ENCODE measurements at places on chromosomes 7 and 10.
A peak's percentile ranks its signal among the peaks of the same experiment; 100 is the strongest.

GRCh38 chr10:111204838-111205237 lies 128.0 kb downstream of the ADRA2A start:
- no peak for DNase-seq

GRCh38 chr10:5987747-5988146 lies 10.4 kb upstream of the IL15RA start:
- DNase-seq = peak; percentile 97

GRCh38 chr10:80894311-80894791 lies 356.6 kb downstream of the SH2D4B start:
- no peak for DNase-seq

DNA sequence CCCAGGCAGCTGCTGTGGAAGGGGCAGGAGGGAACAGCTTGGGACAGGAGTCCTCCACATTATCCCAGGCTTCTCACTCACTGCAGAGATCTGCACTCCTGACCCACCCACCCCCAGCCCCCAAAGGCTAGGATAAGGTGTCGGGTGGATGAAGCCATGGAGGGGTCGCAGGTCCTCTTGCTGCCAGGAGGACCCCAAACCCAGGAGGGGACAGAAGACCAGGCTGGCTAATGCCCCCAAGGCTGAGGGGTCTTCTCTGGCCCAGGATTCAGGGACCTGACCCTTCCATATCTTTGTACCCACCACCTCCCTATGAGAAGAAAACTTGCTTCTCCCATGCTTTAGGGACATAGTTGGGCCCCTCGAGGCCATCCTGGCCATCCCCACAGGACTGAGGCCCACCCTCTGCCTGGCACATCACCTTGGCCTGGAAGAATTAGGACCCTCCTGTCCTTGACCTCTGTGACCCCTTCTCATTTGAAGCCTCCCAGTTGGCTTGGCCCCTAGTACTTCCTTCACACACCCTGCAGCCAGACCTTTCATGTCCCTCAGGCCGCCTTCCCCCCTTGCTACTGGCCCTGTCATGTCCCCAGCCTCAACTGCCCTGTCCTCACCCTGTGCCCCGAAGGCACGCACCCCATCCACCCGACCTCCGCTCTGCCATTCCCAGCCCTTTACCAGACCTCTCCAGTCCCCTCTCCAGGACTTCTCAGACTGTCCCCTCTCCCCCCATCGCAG lies 21.6 kb downstream of the KCNH2 start:
- no peak for DNase-seq

DNA sequence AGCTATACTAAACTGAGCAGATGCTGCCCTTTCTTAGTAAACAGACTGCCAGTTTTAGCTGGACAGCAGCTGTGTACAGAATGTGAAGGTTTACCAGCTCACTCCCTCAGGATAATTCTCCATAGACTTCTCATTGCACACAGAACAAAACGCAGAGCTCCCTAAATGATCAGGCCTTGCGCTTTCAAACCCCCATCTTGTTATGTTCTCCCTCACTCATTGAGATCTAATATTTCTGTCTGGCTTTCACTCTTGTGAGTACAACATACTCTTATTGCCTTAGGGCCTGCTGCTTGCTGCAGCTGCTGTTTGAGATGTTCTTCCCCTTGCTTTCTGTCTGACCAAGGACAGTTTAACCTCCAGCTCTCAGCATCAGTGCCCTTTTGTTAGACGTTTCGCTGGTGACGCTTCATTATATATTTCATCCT lies 17.3 kb downstream of the VWDE start:
- DNase-seq = no peak

- no peak for DNase-seq
These were observed 63.5 kb upstream of the LAMB1 start for GRCh38 chr7:108066486-108066885.

GRCh38 chr10:31586723-31587638 lies 268.0 kb downstream of the ZEB1 start:
- DNase-seq = no peak

DNA sequence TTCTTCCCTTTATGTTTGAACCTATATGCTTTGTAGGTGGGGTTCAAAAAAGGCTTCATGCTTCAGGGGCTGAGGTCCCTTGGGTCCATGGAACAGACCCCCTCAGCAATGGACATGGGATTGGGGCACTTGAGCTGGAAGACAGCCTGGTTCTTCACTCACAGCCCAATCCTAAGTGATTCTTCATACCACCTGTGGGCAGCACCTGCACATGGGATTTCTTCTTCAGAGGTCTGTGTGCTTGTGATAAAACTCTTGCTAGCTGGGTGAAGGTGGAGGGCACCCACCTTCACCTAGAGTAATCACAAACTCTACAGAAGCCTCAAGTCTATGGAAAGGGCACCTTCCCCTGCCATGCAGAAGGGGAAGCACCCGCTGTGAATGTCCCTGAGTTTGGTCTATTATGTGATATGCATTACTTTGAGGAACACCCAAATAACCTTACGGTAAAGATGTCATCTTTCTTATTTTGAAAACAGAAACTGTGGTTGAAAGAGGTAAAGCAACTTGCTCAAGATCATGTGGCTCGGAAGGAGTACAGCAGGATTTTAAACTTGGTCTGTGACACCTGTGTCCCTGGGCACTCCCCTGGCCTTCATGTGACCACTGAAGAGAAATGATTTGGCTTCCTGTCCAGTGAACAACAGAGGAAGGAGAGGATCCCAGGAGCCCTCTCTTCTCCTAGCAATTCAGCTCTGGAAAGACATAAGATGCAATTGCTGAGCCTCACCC lies 469.5 kb upstream of the ZMIZ1 start:
- no peak for DNase-seq

- DNase-seq = no peak
These were observed 22.7 kb downstream of the ZMIZ2 start for GRCh38 chr7:44771358-44771757.

DNA sequence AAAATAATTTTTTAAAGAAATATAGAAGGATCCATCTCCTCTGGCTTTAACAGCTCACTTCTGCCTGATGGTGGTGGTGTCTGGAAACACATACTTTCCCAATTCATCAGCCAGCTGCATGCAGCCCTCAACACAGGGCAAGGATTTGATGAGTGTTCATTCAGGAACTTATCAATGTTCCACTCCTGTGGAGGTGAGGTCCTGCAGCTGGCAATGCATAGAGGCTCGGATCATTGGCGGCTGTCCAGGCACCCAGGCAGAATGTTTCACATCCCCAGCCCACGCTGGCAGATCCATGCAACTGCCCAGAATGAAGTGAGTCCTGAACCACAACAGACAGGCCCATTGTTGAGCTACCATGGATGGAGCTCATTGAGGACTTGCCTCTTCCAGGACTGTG lies 55.2 kb upstream of the KCNMA1 start:
- no peak for DNase-seq

DNA sequence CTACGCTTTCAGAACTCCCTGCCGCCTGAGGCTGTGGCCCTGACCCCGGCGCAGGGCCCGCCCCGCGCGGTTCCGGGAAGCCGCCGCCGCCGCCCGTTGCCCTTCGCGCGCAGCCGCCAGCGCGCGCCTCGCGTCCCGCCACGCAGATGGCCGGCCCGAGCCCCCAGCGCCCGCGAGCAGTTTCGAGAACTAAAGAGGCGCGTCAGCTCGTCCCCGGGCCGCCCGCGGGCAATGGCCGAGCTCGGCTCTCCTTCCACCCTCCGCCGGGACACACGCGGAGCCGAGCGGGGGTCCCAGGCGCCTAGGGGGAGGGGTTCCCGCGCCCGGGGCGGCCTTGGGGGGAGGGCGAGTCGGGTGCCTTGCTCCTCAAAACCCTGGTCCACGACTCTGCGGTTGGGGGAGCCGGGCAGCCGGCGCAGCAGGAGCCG lies 1.8 kb downstream of the HNRNPF start:
- DNase-seq = peak; percentile 55

GRCh38 chr7:51014811-51015210 lies 232.1 kb upstream of the GRB10 start:
- DNase-seq = no peak

DNA sequence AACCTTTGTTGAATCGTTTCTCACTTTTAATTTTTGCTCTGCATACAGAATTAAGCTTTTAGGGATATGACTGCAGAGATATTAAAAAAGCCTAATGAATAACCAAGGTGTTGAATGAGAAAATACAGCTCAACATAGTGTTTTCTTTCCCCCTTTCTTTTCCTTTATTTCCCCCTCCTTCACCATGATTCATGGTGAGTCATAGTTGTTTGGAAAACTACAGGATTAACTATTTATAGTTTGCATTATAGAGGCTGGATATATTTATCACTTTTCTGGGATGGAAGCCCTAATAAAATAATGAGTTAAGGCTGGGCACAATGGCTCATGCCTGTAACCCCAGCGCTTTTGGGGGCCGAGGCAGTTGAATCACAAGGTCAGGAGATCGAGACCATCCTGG lies 115.0 kb downstream of the DNAJB9 start:
- DNase-seq = no peak

GRCh38 chr7:123995617-123996326 lies 37.1 kb downstream of the TMEM229A start:
- no peak for DNase-seq

GRCh38 chr7:128362670-128363069 lies 1.2 kb upstream of the PRRT4 start:
- no peak for DNase-seq

- no peak for DNase-seq
These were observed 13.0 kb upstream of the WIPI2 start for GRCh38 chr7:5177060-5177459.

GRCh38 chr7:154497751-154498150 lies 445.6 kb downstream of the DPP6 start:
- no peak for DNase-seq

DNA sequence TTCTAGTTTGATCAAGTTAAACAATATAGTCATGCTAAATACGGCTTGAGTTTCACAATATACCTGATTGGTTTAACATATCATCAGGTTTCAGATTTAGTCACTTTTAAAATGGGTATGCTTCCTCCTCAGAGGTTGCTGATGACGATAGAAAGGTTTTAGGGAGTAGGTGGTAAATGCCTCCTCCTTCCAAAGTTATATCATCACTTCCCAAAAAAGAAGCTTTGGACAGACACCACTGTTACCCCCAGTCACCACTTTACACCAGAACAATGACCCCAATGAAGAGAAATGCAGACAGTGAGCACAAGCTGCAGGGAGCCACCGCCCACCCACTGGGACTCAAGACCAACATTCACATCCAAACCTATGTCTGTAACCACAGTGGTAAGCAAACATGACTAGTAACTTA lies 244.6 kb downstream of the SORCS1 start:
- no peak for DNase-seq

DNA sequence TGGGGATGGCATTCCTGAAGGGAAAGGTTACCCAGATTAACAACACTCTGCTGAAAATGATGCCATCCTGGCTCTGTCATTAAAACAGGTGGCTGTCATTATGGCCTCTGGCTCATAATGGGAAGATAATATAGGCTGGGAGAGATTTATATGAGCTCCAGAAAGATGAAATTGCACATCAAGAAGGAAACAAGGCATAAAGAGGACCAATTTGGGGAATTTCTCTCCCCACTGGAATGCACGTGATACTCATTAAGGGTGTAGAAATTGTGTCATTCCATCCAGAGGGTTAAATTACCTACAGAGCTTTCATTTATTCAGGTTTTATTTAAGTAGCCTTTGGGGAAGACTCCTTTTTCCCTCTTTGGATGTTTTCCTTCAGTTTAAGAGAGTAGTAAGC lies 71.6 kb upstream of the CELF2 start:
- no peak for DNase-seq

All from hematopoietic multipotent progenitor cell treated with erythropoietin and hydrocortisone succinate and interleukin-3 and kit ligand, for 8 days (in vitro differentiated cells).